ENCODE measurements at places on chromosomes 3 and 15.

DNA sequence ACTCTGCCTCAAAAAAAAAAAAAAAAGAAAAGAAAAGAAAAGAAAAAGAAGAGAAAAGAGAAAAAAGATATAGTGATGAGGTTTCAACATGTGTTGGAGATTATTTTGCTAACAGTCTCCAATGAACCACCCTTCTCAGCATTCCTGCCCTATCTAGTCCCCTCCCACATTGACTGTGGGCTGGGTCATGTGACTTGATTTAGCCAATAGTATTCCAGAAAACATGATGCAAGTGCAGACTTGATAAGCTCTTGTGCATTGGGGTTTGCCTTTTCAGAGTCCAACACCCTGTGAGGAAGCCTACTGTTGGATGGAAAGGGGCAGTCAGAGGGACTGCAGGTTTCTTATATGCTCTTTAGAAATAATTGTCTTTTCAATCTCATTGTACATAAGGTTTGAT lies 37.8 kb upstream of the MED12L start:
- no peak for DNase-seq

- no peak for DNase-seq
Measured at GRCh38 chr3:107218864-107219269, 158.4 kb upstream of the CCDC54 start.

- no peak for DNase-seq
Measured at GRCh38 chr3:20121088-20121487, 64.9 kb downstream of the SGO1 start.

- peak; percentile 11 for DNase-seq
Measured at GRCh38 chr3:140910860-140911259, 30.8 kb upstream of the SLC25A36 start.

DNA sequence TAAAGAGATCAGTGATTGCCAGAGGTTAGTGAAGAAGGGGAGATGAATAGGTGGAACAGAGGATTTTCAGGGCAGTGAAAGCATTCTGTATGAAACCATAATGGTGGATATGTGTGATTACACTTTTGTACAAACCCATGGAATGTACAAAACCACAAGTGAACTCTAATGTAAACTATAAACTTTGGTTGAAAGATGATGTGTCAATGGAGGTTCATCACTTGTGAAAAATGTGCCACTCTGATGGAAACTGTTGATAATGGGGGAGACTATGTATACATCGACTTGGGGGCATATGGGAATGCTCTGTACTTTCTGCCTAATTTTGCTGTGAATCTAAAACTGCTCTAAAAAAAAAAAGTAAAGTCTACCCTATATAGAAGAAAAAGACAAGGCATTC lies 68.7 kb upstream of the ARHGEF3 start:
- no peak for DNase-seq

GRCh38 chr3:58565621-58566397 lies 11.4 kb downstream of the FAM107A start:
- DNase-seq: no peak

DNA sequence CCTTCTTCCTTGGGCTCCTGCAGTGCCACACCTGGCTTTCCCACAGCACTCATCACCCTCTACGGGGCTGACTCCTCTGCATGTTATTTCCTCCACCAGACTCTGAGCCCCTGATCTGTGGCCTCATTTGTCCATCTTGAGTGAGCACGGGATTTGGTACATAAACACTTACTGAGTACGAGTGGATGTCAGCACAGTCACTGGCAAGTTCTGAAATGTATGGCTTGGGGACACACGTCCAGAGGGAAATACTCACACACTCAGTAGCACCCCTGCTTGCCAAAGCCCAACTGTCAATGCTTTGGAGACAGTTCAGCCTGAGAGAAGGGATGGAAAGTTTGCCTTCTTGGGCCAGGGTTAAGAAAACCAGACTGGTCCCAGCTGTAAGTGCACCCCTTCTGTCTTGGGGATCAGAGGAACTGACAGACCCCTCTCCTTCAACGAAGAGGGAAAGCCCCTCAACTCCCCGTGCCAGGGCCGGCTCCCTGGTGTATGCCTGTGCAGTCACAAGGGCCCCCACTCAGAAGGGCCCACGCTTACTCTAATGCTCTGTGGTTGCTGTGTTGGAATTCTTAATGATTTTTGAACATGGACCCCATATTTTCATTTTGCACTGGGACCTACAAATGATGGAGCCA lies 71.9 kb downstream of the UMPS start:
- no peak for DNase-seq

GRCh38 chr15:87578776-87579175 lies 677.8 kb downstream of the NTRK3 start:
- no peak for DNase-seq

- DNase-seq: no peak
Measured at GRCh38 chr3:81936817-81937216, 175.4 kb upstream of the GBE1 start.

GRCh38 chr15:100248236-100248635 lies 93.5 kb downstream of the ADAMTS17 start:
- no peak for DNase-seq

DNA sequence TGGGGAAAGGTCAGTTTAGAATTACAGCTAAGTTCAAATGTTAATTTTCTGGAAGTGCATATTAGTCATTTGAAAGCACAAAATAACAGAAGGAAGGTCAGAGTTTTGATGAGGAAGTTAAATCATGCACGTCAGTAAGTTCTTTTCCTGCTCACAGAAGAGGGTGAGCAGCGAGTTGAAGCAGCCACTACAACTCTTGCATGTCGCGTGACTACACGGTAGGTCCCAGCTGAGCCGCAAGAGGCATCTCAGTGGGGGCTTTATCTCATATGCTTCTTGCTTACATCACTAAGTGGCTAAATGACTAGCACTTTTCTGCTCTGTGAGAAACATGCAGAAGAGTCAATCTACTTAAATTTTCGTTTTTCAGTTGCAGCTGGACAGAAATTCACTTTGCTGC lies 21.3 kb upstream of the SEC62 start:
- no peak for DNase-seq
